ENCODE measurements at places on chromosomes 16 and 17. TPM values are rescaled to one million over a fixed set of nuclear protein-coding genes. Genes with fewer than 3 reads are reported as not detected.

The GPR139 gene
- total RNA-seq, result not detected

The ATP2A3 gene
- 107 TPM for total RNA-seq

The USH1G gene
- not detected for total RNA-seq

The USP31 gene
- 5.4 TPM for total RNA-seq

The SEPTIN12 gene
- total RNA-seq, result not detected
